ENCODE measurements at places on chromosomes 2 and 18.

DNA sequence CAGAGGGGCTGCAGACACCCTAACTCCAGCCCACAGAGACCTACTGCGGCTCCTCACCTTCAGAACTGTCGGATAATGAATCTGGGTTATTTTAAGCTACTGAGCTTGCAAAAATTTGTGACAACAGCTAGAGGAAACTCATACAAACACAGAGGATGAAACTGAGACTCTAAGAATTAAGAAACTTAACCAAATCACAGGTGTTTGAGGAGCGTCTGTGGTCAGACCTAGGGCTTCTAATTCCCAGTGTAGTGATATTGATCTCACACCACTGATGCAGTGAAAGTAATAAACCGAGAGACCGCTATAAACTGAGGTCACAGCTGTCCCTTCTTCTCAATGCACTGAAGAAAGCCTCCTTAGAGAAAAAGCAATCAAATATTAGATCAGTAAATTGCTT lies 110.1 kb downstream of the RGPD3 start:
- no peak for DNase-seq

- peak; percentile 59 for DNase-seq
These were observed 22.8 kb downstream of the ZSCAN30 start for GRCh38 chr18:35267161-35267651.

- no peak for DNase-seq
These were observed 19.8 kb downstream of the CCDC68 start for GRCh38 chr18:54939361-54939917.

- DNase-seq: no peak
These were observed 67.1 kb upstream of the EPAS1 start for GRCh38 chr2:46230115-46230571.

DNA sequence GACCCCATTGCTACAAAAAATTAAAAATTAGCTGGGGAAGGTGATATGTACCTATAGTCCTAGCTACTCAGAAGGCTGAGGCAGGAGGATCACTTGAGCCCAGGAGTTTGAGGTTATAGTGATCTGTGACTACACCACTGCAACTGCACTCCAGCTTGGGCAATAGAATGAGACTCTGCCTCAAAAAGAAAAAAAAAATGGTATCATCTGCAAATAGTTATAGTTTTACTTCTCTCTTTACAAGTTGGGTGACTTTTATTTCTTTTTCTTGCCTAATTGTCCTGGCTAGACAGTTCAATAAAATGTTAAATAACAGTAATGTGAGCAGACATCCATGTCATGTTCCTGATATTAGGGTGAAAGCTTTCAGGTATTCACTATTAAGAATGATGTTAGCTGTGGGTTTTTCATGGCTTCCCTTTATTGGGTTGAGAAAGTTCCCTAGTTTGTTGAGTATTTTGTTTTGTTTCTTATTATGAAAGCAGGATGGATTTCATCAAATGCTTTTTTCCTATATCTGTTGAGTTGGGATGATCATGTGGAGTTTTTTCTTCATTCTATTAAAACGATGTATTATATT lies 24.9 kb upstream of the ACOXL start:
- no peak for DNase-seq

GRCh38 chr2:105078906-105079495 lies 41.1 kb downstream of the MRPS9 start:
- no peak for DNase-seq

DNA sequence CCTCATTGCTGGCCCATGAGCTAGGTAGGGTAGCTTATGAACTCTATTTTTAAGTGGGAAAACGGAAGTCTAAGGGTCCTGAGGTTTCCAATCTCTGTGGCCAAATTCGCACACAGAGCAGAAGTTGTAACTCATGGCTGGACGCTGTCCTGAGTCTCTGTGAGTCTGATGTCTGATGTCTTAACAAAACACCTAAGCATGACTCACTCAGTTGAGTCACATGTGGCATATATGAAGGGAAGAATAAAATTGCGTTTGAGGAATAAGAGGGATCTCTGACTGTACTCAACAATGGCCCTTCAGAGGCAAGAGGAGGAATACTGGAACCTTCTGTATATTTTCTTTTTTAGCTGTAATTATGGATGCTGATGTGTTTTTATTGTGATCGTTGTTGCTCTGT lies 569.7 kb downstream of the RIT2 start:
- DNase-seq: no peak

DNA sequence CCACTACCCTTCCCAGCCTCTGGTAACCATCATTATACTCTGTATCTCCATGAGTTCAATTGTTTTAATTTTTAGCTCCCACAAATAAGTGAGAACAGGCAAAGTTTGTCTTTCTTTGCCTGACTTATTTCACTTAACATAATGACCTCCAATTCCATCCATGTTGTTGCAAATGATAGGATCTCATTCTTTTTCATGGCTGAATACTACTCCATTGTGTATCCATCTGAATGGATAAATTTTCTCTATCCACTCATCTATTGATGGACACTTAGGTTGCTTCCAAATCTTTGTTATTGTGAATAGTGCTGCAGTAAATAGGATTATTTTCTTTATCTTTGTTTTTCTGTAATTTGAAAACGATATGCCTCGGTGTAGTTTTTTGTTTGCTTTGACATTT lies 26.2 kb downstream of the ANKAR start:
- no peak for DNase-seq

DNA sequence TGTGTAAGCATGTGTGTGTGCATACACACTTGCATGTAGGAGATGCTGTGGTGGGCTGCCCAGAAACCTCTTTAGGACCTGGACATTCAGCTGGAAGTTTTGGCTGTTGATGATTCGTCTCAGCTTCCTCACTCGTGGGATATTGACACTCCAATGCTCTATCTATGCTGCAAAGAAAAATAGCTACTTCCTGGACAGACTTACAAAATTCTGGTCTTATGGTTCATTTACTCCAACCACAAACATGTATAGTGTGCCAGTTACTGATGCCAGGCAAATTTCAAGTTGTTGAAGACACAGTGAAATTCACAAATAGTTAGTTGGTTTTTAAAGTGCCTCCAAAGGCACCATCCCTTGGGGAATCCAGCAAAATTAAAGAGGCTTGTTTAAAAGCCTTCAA lies 882.6 kb downstream of the CPS1 start:
- DNase-seq: no peak

DNA sequence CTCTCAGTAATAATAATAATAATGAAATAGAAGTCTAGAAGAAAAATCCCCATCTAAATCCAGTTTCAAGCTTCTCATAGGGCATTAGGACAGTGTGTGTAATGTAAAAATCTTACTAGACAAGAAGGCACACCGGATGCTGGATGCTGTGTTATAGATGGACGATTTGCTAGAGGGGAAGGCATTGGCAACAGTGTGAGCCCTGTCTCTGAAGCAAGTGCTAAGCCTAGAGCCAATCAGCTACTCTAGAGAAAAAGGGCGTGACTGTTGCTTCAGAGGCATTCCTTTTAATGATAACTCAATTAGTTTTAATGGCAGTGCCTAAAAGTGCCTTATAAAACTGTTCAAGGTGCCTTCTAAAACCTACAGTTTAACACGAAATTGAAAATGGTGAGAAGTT lies 344.9 kb downstream of the TDRD15 start:
- DNase-seq: no peak

GRCh38 chr18:4260107-4260506 lies 195.0 kb downstream of the DLGAP1 start:
- DNase-seq: no peak

GRCh38 chr2:236772220-236772837 lies 202.7 kb downstream of the ACKR3 start:
- no peak for DNase-seq

All from activated CD4-positive, alpha-beta T cell treated with anti-CD3 and anti-CD28 coated beads, Interleukin-2, amount 50 U/mL, for 24 hours (primary cell).